ENCODE measurements at places on chromosomes 6 and 20.

GRCh38 chr20:63612276-63612931, 14.5 kb downstream of the GMEB2 start:
- DNase-seq: no peak

- no peak for DNase-seq
These were observed 540.0 kb downstream of the PTPRT start for GRCh38 chr20:42649748-42650147.

- no peak for DNase-seq
These were observed 73.2 kb downstream of the INSM1 start for GRCh38 chr20:20440886-20441658.

DNA sequence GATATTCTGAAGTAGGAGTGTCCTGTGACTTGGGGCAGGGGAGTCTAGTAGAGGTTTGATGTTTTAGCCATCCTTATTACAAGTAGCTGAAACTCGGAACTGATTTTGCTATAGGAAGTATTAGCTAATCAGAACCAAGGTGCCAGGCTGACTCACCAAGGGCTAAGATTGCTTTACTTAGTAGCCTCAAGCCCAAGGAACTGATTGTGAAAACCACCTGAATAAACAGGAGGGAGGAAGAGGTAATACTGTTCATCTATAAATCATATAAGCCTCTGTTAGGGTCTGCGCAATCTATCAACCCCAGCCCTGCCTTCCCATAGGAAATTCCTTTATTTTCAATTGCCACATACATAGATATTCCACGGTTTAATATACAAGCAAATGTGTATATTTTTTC, 54.4 kb downstream of the GNAS start:
- DNase-seq: no peak

DNA sequence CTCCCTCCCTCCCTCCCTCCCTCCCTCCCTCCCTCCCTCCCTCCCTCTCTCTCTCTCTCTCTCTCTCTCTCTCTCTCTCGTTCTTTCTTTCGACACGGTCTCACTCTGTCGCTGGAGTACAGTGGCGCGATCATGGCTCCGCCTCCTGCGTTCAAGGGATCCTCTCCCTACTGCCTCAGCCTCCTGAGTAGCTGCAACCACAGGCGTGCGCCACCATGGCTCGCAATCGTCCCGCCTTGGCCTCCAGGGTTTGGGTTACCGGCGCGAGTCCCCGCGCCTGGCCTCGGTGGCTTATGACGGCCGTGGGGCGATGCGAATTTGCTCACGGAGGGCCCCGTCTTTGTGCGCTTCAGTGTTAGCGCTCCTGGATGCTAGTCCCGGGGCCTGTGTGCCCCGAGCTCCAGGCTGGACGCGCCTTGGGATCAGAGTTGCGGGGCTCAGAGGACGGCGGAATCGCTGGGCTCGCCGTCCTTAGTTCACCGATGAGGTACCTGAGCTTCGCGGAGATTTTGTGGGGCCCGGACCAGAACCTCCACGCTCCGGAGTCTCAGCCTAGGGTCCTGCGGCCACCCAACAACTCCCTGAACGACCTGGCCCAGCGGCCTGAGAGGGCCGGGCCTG, 45.2 kb downstream of the MCUR1 start:
- DNase-seq: no peak

DNA sequence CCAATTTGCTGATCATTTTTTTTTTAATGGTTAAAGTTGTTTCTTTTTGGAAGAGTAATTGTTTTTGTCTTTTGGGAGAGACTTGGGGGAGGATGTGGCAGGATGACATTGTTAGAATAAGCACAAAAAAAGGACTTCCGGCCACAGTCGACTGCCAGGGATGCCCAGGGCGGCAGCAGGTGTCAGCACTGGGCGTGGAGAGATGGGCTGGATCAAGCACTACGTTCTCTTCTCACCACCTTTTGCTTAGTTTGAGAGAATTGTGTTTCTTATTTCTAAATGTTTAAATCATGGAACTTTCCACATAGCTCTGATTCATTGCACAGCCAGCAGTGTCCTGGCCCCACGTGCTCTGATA, 104.6 kb upstream of the FRMD1 start:
- DNase-seq: peak; percentile 34

DNA sequence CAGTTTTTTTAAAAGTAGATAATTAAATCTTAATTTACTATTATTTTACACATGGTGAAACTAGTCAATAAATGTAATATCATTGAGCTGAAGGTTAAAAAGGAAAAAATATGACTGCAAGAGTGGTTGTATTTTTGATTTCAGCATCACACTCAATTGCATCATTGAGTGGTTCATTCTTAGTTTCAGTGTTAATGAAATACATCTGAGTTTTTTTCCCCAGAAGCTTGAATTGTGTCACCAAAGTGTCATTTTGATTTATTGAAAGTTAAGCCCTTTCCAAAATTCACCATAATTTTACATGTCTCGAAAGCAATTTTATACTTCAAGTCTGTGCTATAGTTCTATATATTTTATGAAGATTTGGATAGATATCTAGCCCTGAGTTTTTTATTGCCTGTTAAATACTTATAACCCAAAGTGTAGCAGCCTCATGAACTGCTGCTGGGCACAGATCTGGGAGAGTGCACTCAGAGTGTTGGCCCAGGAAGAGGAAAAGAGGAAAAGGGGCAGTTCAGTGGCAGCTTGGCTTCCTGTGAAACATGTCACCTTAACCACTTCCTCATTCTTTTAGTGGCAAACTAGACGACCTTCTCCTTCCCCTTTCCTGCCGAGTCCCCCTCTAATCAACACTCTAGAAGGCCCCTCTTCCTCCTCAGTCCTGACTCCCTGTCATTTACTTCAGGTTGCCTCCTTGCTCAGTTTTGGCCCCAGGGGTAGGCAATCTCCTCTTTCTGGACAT, 140.7 kb downstream of the ESR1 start:
- no peak for DNase-seq

DNA sequence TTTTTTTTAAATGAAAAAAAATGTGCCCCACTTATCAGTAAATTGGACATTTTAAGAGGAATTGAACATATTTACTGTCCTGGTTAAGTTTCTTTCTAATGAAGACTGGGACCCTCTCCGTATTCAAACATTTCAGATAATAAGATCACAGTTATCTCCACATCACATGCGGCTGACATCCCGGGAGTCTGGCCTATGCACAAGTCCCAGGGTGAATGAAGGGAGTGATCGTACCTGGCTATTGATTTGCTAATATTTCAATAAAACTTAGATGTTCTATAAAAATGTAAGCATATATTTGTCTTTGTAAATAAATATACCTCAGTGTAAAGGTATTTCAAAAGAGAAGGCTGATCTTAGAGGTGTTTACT, 58.1 kb downstream of the FOXC1 start:
- DNase-seq: no peak

DNA sequence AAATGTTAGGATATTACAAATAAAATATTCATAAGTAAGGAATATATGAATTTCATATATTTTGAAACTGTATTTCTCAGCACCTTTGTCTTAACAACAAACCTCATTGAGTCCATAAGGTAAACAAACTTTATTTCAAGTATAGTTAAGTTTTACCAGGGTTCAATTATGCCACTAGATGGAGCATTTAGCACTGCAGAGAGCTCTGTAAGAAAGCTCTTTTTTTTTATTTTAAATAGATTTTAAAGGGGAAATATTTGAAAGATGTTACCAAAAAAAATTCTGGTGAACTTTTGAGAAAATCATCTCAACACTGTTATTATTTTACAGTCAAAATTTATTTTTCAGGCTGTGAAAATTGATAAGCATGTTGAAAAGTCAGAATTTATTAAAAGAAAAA, 955.2 kb upstream of the EYS start:
- DNase-seq: no peak

GRCh38 chr6:143647732-143648131, 30.0 kb upstream of the PHACTR2 start:
- no peak for DNase-seq

- DNase-seq: no peak
These were observed 890.0 kb upstream of the CITED2 start for GRCh38 chr6:140264431-140264830.

DNA sequence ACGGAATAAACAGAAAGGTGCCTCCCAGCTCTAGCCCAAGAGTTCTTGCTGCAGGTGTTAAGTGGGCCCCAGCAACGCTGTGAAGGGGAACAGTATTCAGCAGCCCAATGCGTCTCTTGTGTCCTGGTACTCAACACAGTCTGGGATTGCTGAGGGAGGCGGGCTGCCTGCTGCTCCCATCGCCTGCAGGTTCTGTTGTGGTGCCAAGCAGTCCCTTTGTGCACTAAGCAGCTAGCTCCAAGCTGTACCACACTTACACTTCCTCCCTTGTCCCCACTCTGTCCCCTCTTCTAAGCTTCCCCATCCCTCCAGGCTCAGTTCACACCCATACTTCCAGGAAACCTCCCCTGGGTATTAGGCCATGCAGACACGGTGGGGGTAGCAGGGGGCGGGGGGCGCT, 92.7 kb downstream of the AGPAT4 start:
- DNase-seq: no peak

DNA sequence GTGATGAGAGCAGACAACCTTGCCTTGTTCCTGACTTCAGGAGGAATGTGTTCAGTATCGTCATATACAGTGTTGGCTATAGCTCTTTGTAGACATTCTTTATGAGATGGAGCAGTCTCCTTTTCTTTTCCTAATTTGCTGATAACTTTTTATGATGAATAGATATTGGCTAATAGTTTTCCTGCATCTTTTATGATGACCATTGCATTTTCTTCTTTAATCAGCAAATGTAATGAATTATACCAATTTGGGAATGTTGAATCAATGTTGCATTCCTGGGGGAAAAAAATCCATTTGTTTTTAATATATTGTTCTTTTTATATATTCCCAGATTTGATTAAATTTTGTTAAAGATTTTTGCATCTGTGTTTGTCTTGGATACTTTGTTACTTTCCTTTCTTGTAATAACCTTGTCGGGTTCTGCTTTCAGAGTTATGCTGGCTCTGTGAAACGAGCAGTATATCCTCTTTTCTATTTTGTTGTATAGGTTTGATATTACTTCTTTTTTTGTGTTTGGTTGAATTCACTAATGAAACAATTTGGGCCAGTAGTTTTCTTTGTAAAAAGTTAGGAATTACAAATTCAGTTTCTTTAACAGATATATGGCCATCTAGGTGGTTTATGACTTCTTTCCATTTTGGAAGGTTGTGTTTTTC, 23.9 kb downstream of the KDM1B start:
- no peak for DNase-seq

DNA sequence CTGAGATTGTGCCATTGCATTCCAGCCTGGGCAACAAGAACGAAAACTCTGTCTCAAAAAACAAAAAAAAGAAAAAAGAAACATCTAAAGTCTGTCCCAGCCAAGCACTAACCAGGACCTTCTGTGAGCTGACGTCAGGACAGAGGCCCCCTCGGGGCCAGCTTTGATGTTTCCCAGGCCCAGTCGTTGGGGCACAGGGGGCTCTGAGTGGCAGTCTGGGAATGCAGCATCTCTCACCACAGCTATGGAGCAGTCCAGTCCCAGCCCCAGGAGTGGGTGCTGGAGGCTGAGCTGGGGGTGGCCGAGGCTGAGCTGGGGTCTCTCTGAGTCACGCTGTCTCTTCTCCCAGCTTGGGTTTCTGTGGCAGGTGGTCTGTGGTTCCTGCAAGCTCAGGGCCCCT, 46.0 kb upstream of the SRF start:
- DNase-seq: peak; percentile 54

DNA sequence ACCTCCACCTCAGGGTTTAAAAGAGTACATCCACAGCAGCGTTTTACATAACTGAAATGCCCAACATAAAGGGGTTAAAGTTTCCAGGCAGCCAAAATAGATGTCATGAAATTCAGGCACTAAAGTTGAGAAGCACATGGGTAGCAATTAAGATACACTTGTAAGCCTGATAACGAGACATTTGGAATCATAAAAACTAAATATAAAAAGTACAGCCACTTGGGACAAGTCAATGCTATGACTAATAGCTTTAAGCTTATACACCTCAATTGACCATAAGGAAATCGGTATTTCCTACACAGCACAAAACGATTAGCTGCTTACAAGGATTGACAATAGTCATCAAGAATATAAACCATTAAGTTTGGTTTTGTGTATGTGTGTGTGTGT, 11.8 kb downstream of the LOC128125822 start:
- no peak for DNase-seq

DNA sequence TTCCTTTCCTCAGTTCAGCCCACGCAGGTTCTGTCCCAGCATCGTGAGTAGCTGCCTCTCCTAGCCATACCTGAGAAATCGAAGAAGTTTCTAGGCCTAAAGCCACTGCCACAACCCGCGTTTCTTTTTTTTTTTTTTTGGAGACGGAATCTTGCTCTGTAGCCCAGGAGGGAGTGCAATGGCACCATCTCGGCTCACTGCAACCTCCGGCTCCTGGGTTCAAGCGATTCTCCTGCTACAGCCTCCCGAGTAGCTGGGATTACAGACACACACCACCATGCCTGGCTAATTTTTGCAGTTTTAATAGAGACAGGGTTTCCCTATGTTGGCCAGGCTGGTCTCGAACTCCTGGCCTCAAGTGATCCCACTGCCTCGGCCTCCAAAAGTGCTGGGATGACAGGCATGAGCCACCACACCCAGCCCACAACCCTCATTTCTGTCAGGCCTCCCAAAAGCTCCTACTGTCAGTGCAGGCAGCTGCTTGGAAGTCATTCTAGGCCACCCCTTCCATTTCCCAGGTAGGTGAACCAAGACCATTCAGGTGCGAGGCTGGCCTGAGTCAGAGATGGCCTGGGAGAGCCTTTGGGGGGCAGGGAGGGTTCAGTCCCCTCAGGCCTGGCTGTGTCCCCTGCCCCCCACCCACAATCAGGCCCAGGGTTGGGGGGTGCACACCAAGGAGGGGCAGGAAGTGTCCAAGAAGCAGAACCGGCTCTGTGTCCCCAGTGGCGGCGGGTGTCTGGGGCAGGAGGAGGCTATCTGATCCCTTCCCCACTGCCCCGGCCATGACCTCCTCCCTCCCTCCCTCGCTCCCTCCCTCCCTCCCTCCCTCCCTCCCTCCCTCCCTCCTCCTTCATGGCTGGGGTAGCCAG, 47.2 kb downstream of the NOL4L start:
- no peak for DNase-seq

- DNase-seq: peak; percentile 21
These were observed 7.8 kb downstream of the DLGAP4 start for GRCh38 chr20:36313926-36314325.

DNA sequence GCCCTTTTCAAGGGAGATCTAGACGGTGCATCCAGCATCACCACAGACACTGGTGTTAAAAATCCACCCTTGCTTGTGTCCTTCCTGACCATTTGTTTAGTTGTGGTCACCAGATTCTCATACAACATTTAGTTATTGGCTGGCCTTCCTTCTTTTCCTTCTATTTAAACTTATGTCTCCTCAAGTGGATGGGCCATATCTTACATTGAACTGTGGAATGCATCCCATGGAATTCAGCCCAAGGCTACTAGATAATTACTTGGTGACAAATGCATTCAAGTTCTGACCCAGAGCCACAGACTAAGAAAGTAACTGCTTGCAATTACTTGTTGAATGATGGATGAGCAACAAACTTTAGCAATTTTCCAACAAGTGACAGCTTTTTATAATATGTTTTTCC, 198.9 kb upstream of the SSTR4 start:
- DNase-seq: no peak

Data from right forelimb (tissue), 1 donor.